ENCODE measurements at places on chromosomes 2 and 18.

- peak; percentile 66 for DNase-seq
These were observed 3.0 kb upstream of the RPL37A start for GRCh38 chr2:216495656-216496055.

GRCh38 chr2:48728840-48729239, 26.7 kb downstream of the LHCGR start:
- no peak for DNase-seq

DNA sequence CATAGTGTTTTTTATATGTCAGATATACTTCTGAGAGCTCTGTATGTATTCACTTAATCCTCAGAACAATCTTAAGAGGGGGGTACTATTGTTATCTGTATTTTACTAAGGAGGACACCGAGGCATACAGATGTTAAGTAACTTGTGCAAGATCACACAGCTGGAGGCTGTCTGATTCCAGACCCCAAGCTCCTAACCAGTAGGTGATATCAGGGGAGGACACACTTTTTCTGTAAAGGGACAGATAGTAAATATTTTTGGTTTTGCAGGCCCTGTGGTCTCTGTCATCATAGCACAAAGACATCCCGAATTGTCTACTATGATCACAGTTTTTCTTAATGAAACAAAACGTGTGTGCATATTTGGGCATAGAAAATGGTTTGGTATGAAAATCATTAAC, 143.7 kb downstream of the LAMA3 start:
- DNase-seq: no peak

GRCh38 chr2:20766798-20767644, 55.9 kb downstream of the LDAH start:
- no peak for DNase-seq

DNA sequence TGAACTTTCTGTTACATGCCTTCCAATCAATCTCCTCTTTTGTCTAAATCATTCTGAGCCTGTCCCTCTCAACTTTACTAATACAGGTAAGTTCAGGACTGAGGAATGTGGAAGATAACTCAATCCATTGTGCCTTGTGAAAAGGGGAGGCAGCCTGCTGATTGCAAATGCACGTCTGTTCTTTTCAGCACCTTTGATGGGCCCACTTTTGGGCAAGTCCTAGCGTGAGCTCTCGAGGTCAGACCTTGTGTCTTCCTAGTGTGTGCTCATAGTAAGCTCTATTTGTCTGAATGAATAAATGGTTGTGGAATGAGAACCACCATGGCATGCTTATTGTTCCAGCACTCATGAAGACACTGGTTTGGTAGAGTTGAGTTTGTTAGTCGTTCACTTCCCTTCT, 50.4 kb upstream of the REL start:
- DNase-seq: no peak

DNA sequence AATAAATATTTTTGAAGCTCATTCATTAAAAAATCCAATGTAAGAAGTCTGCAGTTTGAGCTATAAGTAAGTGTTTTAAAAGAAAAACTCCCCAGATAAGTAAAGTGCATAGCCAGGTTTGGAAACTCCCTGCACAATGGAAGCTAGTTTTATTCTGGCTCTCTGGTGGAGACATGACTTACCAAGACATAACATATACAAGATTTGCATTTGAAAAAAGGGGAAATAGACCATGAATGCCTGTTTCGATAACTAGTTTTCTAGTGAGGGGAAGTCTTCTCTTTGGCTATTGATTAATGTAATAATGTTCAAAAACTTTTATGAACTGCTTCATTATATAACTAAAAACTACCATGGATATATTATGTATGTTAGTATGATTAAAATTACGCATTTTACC, 435.2 kb downstream of the ARHGAP15 start:
- no peak for DNase-seq

GRCh38 chr2:10432311-10433181, 15.6 kb downstream of the ODC1 start:
- DNase-seq: no peak

- no peak for DNase-seq
These were observed 15.0 kb upstream of the IL1RN start for GRCh38 chr2:113112441-113112840.

DNA sequence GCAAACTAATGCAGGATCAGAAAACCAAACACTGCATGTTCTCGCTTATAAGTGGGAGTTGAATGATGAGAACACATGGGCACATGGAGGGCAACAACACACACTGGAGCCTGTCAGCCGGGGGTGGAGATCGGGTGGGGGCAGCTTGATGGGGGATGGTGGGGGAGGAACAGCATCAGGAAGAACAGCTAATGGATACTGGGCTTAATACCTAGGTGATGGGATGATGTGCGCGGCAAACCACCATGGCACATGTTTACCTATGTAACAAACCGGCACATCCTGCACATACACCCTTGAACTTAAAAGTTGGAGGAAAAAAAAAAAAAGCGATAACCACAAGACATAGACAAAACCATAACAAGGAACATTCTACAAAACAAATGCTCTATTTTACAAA, 10.4 kb downstream of the CHMP3 start:
- DNase-seq: no peak
